Activated CD4-positive, alpha-beta memory T cell treated with anti-CD3 and anti-CD28 coated beads for 36 hours (primary cell): ENCODE measurements at places on chromosomes 2 and 18. TPM values are rescaled to one million over a fixed set of nuclear protein-coding genes. Genes with fewer than 3 reads are reported as not detected.

SMPD4 gene
- 65.8 TPM for total RNA-seq

UGT1A10 gene
- total RNA-seq: not detected

SLC9A4 gene
- not detected for total RNA-seq

SPIRE1 gene
- total RNA-seq: 7.2 TPM

ADAM17 gene
- 24.7 TPM for total RNA-seq

CRYGD gene
- total RNA-seq: not detected
